Liver (tissue), 10 donors: ENCODE measurements at places on chromosomes 6 and 20. TPM values are rescaled to one million over a fixed set of nuclear protein-coding genes. Genes with fewer than 3 reads are reported as not detected.
A peak's percentile ranks its signal among the peaks of the same experiment; 100 is the strongest.

DNA sequence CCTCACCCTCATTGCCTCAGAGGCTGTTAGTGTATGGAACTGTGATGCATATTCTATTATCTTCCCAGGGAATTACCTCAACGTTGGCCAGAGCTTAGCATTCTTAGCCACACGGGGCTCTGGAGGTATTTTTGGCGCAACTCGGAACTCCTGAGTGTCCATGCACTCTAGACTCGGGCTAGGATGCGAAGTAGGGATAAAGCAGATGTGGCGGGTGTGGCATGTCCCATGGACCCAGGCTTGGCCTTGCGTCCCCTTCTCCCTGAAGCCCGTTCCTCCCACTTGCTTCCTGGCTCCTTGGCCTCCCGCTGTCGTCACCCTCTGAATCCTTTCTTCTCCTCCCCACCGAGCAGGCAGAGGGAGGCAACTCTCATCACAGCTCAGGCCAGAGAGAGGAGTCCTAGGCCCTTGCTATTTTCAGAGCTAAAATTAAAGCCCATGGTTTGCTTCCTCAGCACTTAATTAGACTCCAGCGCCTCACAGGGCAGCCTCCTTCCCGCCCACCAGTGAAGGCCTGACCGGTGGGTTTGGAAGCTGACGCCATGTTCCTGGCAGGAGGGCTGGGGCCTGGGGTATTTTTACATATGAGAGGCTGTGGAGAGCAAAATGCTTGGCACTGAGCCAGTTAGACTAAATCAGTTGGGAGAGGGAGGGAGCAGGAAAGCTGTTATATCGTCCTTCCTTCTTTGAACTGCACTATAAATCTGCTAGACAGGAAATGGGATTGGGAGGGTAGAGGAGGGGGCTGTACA is 138.7 kb downstream of the FOXO3 start:
- DNase-seq = no peak

Gene SDHAF4
- 3.9 TPM for polyA plus RNA-seq

DNA sequence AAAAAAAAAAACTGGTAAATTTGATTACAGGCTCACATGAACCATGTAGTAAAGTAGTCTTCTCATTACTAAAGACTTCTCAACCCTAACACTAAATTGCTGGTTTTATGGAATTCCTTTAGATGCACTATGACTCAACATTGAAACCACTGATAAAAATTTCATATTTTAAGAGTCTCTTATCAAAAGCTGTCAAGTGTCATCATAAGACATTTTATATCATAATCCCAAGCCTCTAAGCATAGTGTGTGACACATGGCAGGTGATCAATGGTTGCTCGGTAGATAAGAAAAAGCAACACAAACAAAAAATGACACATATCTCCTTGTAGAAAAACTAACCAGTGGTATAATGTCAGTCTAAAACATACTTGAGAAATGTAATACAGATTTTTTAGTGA is 258.4 kb downstream of the RNGTT start:
- DNase-seq = no peak

- DNase-seq = no peak
Measured at GRCh38 chr20:11496380-11496779, 421.3 kb upstream of the BTBD3 start.

DNA sequence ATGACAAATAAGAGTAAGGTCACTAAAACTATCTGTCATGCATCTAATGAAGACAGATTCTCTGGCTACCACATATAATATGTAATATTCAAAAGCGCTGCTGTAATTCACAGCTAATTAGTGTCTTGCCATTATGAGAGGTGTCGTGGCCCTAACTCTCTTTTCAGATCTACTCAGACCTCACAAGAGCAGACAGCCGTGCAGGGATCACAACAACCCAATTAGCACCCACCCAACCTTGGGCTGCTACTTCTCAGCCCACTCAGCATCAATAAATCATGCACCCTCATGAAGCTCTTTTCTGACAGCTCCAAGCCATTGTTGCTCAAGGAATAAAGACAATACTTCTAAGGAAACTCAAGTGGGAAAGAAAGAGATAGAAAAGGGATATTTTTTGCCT is 61.5 kb downstream of the FRK start:
- DNase-seq = no peak

- DNase-seq = no peak
Measured at GRCh38 chr6:110410511-110410910, 4.9 kb downstream of the DDO start.

DNA sequence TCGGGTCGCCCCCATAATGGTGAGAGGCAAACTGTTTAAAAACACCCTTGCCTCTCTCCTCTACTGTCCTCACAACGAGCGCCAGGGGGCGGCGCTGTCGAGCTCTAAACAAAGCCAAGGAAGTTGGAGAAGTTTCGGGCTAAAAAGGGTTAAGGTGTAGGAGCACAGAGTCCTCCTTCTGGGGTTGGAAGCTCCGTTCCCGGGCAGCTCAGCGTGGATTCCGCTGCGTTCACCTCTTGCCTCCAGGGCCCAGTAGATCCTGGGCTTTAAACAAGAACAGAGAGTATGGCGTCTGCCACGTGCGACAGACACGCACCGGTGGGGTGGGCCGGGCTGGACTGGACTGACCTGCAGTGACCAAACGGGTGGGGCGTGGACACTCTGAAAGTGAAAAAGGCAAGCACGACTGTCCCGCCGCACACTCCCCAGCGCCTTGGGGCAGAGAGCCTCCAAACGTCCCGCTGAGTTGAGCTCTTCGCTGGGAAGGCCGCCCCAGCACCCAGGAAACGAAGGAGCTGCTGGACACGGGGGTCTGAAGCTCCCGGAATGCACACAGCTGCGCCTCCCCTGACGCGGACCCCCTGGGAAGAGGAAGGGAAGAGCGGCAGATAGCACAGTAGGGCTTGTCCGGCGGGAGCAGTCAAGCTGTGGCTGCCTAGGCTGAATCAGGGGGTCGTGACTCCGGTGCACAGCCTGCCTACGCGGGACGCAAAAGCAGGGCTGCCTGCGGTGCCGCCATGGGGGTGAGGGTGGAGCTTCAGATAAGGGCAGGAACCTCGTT is 1.6 kb upstream of the THBD start:
- DNase-seq = peak; percentile 78

GRCh38 chr6:37170273-37171200 is 585 bp downstream of the PIM1 start:
- peak; percentile 66 for DNase-seq

Gene ALDH5A1
- polyA plus RNA-seq = 19.5 TPM

- DNase-seq = no peak
Measured at GRCh38 chr6:123036648-123037047, 40.6 kb downstream of the CLVS2 start.

Gene PEX3
- polyA plus RNA-seq = 27.2 TPM
